ENCODE measurements at places on chromosomes 5 and 9.

DNA sequence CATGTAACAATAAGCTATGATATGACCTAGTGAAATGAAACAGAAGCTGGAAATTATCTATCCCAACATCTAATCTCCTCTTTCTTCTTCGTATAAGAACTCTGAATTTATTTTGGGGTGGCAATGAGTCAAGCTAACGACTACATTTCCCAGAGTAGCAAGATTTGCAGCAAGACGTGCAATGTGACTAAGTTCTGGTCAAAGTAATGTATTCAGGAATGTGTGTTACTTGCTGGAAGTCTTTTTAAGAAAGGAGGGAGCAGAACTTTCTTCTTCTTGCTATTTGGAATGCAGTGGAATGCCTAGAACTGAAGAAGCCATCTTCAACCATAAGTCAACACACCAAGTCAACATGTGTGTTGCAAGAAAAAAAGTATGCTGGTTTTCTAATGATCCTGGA is 406.6 kb upstream of the MEF2C start:
- no peak for DNase-seq

DNA sequence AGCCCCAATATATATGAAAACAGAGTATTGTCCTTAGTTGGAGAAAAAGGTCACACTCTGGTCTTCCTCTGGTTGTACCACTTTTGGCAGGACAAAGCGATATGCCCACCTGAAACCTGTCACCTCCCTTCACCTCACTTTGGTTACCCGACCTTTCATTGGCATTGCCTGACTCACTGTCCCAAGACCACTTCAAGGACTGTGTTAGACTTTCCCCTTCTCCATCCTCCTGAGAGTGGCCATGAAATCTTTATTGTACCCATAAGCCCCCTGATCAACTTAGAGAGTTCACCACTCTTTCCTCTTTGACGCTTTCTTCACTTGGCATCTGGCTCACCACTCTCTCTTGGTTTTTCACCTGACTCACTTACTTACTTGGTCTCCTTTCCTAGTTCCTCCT is 32.4 kb upstream of the AP3B1 start:
- no peak for DNase-seq

DNA sequence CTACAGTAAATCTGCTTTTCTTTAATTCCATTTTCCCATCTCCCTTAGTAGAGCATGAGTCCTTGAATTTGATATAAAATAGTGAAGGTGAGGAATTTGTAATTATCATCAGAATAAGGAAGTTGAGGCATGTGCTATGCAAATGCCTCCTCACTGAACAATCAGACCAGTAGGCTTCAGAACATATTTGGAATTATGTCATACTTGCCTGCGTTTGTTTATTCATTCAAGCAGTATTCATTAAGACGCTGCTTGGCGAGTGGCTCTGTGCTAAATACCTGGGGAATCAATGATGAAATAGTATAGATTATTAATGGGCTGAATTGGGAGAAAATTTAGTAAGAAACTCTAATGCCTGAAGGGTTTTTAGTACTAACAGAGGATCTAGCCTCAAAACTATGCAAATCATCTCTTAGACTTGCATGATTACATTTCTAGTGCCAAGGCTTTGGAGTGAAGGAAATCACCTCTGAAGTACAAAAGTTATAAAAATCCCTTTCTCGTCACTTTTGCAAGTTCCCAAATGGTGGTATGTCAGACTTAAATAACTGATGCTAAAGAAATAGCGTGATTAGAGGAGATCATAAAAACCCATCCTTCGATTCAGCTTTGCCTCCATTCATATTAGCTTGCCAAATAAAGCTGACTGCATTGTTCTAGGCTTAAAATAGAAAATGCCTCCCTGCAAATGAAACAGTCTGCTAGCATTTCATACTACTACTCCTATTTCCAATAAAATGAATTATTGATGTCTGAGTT is 141.7 kb downstream of the PCSK5 start:
- no peak for DNase-seq

- DNase-seq, result no peak
These were observed 35.0 kb downstream of the PRRT1B start for GRCh38 chr9:131580358-131580757.

- DNase-seq, result no peak
These were observed 91.3 kb upstream of the APC start for GRCh38 chr5:112646139-112646936.

GRCh38 chr9:29285818-29286217 is 1712.5 kb upstream of the C9orf72 start:
- DNase-seq, result no peak

DNA sequence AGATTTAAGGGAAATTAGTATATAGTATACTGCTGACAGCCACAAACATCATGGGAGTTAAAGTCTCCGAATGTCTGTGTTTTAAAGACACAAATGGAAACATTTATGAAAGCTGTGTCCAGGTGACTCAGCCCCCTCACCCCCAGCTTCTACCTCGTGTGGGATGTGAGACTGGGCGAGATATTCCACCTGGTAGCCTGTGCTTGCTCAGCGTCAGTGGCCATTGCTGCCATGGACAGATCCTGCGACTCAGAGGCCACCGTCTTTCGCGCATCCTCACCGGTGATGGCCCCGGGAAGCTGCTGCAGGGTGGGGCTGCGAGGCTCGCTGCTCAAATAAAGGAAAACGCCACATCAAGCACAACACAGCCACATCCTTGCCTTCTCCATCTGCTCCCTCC is 31.2 kb upstream of the EXOC3 start:
- no peak for DNase-seq

DNA sequence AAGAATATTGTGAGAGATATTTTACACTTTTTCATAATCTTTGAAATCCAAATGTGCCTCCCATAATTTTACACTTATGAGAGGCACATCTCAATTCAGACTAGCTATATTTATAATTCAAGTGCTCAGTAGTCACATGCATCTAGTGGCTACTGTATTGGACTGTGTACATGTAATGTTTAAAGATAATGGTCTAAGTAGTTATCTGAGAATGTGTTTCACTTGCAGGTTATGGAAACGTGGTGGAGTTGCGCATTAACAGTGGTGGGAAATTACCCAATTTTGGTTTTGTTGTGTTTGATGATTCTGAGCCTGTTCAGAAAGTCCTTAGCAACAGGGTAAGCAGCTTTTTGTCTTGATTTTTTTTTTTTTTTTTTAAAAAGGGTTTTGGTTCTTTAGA is 28.8 kb downstream of the G3BP1 start:
- no peak for DNase-seq

- DNase-seq, result no peak
These were observed 59.1 kb upstream of the PHF2 start for GRCh38 chr9:93517331-93517730.

GRCh38 chr9:38022203-38022895 is 46.7 kb downstream of the SHB start:
- DNase-seq, result peak; percentile 12

DNA sequence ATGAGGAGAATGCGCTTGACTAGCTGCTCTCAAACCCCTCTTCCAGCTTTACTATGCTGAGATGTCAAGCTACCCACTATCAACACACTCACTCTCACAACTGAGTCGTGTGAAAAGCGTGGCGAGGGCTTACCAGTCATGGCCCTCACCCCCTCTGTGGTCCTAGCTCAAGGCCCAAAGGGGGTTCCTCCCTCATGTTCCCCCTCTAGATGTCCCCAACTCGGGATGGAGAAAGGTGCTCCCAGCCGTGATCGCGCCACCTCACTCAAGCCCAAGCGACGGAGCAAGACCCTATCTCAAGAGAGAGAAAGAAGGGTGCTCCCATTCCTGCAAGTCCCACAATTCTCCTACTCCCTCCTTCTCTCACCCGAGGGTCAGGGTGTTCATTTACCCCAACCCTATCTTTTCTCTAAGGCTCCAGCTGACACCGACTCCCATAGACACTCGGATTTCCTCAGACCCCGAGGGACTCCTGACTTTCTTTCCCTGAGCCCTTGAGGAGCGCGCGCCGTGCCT is 559 bp downstream of the SLC38A9 start:
- no peak for DNase-seq

- DNase-seq, result no peak
These were observed 35.2 kb downstream of the FANCC start for GRCh38 chr9:95282332-95282731.

GRCh38 chr9:133333566-133333965 is 2.4 kb downstream of the SURF6 start:
- no peak for DNase-seq

DNA sequence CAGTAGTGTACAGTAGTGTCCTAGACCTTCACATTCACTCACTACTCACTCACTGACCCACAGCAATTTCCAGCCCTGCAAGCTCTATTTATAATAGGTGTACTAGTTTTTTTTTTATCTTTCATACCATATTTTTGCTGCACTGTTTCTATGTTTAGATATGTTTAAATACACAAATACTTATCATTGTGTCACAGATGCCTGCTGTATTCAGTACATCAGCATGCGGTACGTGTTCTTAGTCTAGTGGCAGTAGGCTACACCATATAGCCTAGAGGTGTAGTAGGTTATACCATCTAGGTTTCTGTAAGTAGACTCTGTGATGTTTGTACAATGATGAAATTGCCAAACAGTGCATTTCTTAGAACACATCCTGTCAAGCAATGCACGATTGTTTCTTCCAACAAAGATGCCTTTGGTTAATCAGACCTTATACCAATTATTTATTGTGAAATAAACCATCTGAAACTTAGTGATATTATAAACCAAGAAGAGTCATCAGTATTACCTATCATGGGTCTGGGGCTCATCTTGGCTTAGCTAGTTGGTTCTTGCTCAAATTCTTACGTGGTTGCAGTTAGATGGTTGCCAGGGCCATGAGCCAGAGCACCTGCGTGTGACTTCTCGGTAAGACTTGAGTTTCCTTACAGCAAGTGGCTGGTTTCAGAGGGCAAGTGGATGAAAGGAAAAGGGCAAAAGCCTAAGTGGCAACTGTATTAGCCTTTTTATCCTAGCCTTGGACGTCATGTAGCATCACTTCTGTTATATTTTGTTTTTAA is 41.1 kb downstream of the ERBIN start:
- no peak for DNase-seq

DNA sequence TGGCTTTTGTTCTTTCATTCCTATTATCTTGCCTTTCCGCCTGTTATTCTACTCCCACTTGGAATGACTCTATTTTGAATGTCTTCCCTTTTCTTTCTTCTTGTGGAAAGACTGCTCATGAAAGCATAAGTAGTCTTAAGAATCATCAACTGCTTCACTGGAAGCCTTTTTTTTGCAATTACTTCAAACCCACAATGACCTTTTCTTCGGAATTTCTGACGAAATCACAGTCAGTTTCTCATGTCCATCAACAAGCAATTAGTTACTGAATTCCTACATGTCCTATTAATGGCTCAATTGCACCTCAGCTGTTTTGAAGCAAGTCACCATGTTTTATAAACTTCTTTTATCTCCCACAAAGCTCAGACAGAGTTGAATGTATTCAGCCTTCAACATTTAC is 196.2 kb downstream of the TARS1 start:
- no peak for DNase-seq

DNA sequence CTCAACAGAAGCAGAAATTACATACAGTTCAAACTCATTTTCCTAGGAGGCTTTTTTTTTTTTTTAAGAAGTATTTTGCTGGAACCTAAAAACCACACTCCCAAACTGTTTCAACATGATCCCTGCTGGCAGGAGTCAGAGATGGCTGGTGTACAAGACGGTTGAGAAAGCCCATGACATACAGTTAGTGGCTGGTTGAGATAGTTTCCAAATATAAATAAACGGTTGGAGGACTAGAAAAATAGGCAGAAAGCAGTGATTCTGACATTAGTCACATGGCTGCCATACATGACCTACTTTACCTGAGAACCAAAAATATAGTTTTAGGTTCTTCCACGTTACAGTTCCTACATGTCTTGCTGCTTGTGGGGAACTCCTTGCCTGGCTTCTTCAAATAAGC is 31.7 kb upstream of the BASP1 start:
- no peak for DNase-seq

DNA sequence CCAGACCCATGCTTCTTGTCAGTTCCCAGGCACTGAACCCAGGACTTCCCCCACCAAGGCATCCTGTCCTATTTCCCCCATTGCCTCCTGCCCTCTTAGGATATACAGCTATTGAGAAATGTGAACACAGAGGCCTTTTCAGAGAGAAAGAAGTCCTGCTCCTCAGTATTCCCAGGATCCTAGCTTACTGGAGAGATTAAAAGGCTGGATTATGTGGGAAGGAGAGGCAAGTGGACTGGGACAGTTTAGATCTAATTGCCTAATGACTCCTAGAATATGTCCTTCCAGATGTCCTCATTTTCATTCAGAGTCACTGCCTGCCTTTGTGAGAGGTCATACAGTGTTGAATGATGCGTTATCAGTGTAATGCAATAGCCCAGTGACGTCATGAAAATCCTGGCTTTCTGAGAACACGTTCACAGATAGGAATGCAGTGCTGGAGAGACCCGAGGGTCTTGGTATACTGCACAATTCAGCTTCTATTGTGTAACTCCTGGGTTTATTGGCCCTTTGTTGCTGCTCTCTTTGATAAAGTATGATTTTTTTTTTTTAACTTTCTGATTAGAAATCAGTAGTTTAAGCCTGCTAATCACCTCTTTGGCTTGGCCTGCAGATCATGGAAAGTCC is 26.2 kb downstream of the WWC1 start:
- DNase-seq, result no peak

- no peak for DNase-seq
These were observed 390.1 kb downstream of the PRELID2 start for GRCh38 chr5:145445027-145445426.

GRCh38 chr5:55855509-55855908 is 4.4 kb downstream of the IL31RA start:
- no peak for DNase-seq

GRCh38 chr5:125175348-125176004 is 429.0 kb upstream of the ZNF608 start:
- DNase-seq, result no peak

DNA sequence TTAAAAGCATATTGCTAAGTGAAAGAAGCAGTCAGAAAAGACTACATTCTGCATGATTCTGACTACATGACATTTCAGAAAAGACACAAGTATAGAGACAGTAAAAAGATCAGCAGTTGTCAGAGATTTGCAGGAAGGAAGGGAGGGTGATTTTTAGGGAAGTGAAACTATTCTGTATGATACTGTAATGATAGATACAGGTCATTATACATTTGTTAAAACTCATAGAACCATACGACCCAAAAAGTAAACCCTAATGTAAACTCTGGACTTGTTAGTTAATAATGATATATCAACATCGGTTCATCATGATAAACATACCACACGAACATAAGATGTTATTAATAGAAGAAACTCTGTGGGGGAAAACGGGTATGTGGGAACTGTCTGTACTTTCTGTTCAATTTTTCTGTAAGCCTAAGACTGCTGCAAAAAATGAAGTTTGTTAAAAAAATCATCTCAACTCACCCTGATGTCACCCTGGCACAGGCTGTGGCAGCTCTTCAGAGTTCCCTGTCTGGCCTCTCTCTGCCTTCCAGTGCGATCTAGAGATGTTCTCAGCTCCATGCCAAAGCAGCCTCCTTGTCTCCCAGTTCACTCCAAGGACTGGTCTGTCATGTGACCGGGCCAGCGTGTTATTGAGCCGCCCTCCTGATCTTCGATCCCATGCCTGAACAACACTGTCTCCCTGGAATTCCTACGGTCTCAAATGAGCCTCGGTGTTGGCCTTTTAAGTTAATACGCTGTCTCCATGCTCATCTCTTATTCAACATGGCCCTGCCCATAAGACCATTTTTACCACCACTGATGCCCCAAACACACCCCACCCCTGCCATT is 35.4 kb downstream of the PRLR start:
- DNase-seq, result no peak

All from NCI-H1105 treated with DMSO at 0.1 percent for 48 hours (cell line).